ENCODE measurements at places on chromosomes 3 and 15.

- no peak for DNase-seq
These were observed 89.6 kb downstream of the AAGAB start for GRCh38 chr15:67164811-67165253.

- no peak for DNase-seq
These were observed 50.5 kb upstream of the KCNMB2 start for GRCh38 chr3:178485756-178486155.

- no peak for DNase-seq
These were observed 61.2 kb downstream of the CD200 start for GRCh38 chr3:112394003-112394640.

GRCh38 chr3:197376020-197376419, 77.6 kb upstream of the DLG1 start:
- DNase-seq = no peak

DNA sequence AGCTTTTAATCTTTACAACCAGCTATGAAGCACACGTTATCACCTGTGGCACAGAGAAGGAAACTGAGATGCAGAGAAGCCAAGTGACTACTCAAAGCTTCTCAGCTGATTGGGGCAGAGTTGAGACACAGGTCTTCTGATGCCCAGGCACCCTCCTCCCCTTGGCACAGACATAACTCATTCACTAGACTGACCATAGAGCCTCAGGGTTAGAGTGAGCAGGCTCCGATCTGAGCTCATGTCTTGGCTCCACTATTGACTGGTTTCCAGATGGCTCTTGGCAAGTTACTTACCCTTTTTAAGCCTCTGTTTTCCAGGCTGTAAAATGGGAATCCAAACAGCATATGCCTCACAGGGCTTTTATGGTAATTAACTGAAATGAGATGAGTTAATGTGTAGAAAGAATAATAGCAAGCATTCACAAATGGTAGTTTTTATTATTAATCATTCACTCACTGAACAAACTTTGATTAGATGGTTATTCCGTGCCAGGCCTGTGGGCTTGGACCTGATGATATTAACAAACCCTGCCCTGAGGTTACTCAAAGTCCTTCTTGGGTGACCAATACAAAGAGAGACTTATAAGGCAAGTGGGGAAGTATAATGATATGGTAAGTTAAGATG, 184.3 kb downstream of the ANXA2 start:
- DNase-seq = no peak

GRCh38 chr15:89149501-89150101, 61.3 kb downstream of the ABHD2 start:
- no peak for DNase-seq

DNA sequence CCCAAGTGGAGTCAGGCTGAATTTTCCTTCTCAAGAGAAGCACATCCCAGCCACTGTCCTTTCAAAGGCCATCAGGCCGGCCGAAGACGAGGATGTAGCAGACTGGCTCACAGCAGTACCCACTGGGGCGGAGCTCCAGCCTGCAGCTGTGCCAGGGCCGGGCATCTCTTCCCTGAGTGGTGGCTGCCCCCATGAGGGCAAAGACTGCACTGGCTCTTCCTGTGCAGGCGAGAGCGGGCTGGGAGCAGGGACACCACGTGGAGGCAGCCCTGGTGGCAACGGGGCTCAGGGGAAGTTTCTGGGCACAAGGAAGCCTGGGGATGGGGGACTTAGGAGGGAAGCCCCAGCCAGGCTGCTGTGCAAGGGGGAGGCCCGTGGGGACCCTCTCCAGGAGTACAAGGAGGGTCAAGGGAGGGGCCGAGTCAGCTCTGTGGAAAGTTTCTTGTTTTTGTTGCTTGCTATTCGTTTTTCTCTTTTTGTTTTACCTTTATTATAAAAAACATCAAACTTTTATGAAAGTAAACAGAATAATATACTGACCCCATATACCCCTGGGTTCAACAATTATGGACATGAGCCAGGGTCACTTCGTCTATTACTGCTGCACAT, 66.1 kb downstream of the RPN1 start:
- DNase-seq = no peak

- DNase-seq = no peak
These were observed 229.5 kb downstream of the TUSC7 start for GRCh38 chr3:116939091-116939490.

DNA sequence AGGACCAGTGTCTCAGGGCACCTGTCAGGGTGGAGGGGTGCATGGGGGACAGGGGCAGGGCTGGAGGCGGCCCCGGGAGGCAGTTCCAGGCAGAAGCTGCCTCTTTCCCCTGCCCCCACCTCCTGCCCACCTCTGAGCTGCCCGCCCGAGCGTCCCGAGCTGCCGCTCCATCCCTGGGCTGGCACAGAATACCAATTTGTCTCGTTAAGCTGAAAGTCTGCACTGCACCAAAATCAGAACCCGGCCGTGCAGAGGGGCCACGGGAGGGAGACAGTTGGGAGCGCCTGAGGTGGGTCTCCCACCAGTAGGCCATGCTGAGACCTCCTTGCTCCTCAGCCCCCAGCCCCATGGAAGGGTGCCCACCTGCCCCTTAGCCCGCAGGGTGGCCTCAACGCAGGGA, 1.3 kb upstream of the ATP2B2 start:
- no peak for DNase-seq

- no peak for DNase-seq
These were observed 131.7 kb upstream of the PLXND1 start for GRCh38 chr3:129738172-129738571.

DNA sequence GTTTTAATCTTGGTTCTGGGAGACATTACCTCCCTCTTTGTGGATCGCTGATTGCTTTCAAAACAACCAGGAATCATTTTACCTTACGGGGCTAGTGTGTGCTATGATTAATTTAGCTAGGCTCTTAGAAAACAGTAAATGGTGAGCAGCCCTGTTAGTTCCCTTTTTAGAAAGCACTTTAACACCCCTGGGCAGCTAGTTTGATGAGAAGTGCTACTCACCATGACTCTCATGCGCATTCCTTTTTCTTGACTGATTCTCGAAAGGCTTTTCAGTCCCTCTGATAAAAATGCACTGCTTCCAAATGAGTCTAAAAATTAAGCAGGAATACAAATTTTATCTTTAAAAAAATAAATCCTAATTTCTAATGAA, 75.3 kb upstream of the LEKR1 start:
- DNase-seq = no peak

GRCh38 chr3:72591522-72592421, 256.5 kb downstream of the SHQ1 start:
- DNase-seq = no peak

DNA sequence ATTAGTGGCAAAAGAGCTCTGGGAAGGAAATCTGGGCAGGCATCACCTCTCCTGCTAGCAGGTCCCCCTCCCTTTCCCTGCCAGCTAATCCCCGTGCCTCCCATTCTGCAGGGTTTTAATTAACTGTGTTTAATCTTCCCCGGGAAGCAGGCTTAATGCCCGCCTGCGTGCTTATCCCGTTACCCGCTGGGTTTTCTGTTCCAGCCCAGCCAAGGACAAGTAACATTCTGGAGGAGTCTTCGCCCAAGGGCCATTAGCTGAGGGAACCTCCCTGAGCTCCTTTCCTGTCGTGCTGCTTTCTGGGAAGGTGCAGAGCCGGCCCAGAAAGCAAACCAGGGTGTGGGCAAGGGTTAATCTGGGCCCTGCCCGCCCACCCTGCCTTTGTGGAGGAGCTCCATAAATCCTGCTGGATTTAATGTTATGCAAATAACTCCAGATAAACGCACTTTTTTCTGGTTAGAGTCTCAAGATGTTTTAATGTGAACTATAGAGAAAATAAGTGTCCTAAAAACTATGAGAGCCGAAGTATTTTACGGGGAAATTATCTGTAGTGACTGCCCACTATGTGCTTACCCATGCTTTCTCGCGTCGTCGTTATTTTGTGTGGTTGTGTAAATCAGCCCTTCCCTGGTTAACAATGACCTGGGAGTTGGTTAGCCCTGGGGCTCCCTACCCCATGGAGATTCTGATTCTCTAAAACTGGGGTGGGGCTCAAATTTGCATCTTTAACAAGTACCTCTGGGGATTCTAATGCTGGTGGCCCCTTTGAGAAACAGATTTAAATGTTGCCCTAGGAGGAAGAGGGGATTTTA, 25.9 kb downstream of the TRIM71 start:
- no peak for DNase-seq

DNA sequence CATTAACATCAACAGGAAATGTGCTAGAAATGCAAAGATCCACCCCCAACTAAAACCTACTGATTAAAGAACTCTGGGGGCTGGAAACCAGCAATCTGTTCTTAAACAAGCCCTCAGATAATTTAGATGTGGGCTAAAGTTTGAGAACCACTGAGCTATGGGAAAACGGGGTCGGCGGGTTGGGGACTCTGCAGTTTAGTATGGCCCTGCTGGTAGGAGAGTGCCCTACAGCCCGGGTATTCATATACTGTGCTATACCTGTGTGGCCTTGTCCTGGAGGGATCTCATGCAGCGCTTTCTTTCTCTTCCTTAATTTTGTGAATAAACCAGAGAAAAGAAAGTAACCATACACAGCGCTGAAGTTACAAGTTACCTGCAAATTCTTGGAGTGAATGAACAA, 189.7 kb upstream of the GBE1 start:
- no peak for DNase-seq

GRCh38 chr3:148333091-148333490, 364.6 kb upstream of the AGTR1 start:
- DNase-seq = no peak

DNA sequence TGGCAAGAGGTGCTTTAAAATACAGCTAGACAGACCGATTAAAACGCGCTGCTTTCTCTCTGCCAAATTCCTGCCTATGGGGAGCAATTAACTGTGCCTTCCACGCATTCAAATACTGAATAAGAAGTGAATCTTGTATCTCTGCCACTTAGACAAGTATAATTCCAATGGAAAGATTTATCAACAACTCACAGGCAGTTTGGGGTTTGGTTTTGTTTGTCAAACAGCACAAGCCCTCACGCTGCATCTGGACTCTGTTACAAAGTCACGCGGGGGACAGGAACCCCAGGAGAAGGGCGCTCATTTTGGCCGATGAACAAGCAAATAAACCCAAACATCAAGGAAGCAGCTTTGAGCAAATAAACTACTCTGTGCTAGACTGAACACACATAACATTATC, 61.8 kb upstream of the TMCO5A start:
- DNase-seq = no peak

DNA sequence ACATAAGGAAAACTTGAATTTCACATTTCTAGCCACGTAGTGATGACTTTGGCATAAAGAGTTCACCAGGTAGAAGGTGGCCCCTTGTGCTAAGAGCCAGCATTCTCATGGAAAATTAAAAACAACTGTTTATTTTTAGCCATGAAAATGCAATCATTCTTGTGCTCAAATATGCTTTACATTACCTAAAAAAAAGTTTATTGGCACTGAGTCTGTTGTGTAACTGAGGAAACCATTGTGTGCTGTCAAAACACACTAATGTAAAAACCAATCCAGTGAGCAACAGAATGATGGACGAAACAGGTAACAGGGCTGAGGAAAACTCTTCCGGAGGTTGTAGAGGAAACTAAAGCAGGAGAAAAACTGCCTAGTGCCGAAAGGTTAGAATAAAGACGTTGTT, 287.0 kb upstream of the TMC3 start:
- DNase-seq = no peak

GRCh38 chr3:8816106-8816505, 46.7 kb upstream of the OXTR start:
- DNase-seq = no peak

GRCh38 chr15:101008158-101009139, 89.3 kb downstream of the LRRK1 start:
- peak; percentile 74 for DNase-seq

DNA sequence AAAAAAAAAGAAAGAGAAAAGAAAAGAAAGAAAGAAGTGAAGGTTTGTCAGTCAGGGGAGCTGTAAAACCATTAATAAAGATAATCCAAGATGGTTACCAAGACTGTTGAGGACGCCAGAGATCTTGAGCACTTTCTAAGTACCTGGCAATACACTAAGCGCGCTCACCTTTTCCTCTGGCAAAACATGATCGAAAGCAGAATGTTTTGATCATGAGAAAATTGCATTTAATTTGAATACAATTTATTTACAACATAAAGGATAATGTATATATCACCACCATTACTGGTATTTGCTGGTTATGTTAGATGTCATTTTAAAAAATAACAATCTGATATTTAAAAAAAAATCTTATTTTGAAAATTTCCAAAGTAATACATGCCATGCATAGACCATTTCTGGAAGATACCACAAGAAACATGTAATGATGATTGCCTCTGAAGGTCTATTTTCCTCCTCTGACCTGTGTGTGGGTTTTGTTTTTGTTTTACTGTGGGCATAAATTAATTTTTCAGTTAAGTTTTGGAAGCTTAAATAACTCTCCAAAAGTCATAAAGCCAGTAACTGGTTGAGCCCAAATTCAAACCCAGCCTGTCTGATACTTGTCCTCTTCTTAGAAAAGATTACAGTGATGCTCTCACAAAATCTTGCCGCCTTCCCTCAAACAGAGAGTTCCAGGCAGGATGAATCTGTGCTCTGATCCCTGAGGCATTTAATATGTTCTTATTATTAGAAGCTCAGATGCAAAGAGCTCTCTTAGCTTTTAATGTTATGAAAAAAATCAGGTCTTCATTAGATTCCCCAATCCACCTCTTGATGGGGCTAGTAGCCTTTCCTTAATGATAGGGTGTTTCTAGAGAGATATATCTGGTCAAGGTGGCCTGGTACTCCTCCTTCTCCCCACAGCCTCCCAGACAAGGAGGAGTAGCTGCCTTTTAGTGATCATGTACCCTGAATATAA, 2.0 kb downstream of the B2M start:
- DNase-seq = no peak

GRCh38 chr3:36219398-36219797, 160.9 kb upstream of the STAC start:
- DNase-seq = no peak

DNA sequence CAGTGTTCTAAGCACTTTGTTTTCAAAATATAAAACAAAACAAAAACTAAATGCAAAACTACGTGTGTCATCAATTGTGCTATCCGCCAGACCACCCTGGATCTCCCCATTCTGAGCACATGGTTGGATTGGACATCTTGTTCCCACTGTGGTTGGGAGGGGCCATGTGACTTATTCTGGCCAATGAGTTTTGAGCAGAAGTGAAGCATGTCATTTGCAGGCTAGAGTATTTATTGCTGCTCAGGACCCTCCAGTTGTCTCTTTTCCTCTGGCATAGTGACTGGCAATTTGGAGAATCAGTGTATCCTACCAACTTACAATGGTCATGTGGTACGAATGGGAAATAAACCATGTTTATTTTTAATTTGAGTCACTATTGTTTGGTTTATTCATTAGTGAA, 70.2 kb upstream of the ST8SIA2 start:
- no peak for DNase-seq

DNA sequence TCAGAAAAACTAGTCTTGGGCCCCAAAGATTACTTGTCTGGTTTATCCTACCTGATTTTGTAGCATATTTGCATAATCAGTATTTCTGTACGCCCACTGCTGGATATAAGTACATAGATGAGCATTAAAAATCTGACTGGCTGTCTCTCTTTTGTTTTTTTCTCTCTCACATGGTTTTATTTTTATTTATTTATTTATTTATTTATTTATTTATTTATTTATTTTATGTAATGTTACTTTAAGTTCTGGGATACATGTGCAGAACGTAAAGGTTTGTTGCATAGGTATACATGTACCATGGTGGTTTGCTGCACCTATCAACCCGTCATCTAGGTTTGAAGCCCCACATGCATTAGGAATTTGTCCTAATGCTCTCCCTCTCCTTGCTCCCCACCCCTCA, 31.9 kb downstream of the C2CD4B start:
- DNase-seq = no peak
